Stimulated activated CD4-positive, alpha-beta T cell treated with anti-CD3 and anti-CD28 coated beads, Interleukin-12 subunit alpha, Interleukin-12 subunit beta, amount 100 ng/mL, for 4 hours (primary cell): ENCODE measurements at places on chromosomes 7 and 10.

DNA sequence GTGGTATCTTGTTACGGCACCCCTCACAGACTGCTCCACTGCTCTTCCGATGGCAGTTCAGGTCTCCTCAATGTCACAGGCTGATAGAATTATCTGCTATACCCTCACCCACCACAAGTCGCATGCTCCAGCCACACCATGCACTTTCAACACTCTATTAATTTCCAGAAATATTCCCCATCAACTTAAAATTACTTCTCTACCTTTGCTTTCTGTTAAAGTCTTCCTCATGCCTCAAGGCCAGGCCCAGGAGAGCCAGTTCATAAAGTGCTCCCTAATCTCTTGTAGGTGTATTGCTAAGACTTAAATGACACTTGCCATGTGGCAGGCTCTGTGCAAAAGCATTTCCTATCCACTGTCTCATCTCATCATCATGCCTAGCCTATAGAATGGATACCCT lies 105.9 kb upstream of the ARID5B start:
- no peak for DNase-seq

GRCh38 chr7:149776289-149776688 lies 2.9 kb upstream of the ZNF467 start:
- no peak for DNase-seq

DNA sequence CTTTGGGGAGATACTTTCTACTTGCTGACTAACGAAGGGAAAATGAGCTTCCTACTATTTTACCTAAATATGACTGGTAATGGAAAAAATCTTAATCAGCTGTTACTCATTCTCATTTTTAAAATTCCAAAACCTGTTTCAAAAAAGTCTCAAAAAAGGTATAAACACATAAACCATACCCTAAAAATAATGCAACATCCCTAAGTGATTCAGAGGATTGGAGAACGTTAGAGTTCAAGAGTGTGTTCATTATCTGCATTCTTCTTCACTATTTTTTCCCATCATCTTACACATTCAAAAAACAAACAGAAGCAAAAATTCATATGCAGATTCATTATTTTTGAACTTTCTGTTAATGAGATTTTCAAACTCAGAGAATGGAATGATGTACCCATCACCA lies 150.4 kb upstream of the GNAI1 start:
- DNase-seq = no peak

DNA sequence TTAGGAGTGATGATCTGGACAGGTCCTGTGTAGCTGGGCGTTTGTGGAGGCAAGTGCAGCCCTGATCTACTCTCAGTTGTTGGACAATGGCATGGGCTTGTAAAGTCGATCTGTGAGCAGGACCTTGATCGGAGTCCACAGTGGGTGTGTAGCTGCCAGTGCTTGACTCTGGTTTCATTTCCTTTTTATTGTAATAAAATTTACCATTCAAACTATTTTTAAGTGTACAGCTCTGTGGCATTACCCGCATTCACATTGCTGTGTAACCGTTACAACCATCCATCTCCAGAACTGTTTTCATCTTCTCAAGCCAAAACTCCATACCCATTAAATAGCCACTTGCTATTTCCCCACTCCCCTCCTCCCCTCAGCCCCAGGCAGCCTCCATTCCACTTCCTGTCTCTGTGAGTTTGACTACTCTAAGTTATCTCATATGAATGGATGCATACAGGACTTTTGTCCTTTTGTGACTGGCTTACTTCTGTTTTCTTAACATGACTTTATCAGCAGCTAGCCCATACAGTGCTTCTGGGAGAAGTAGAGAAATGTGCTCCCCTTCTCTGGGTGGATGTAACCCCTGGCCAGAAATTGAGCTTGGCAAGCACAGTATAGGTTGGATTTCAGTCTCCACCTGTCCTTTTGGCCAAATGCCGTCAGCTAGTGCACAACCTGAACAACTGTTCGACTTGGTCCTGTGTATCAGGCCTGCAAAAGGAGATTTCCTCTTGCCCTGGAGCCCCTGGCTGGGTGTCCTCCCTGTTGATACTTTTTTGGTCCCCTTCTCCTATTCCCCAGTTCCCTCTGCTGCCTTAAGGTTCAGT lies 180.0 kb downstream of the LRMDA start:
- no peak for DNase-seq

GRCh38 chr10:44965651-44966097 lies 6.1 kb downstream of the RASSF4 start:
- DNase-seq = no peak

- no peak for DNase-seq
Measured at GRCh38 chr7:82247814-82248433, 195.7 kb downstream of the CACNA2D1 start.

DNA sequence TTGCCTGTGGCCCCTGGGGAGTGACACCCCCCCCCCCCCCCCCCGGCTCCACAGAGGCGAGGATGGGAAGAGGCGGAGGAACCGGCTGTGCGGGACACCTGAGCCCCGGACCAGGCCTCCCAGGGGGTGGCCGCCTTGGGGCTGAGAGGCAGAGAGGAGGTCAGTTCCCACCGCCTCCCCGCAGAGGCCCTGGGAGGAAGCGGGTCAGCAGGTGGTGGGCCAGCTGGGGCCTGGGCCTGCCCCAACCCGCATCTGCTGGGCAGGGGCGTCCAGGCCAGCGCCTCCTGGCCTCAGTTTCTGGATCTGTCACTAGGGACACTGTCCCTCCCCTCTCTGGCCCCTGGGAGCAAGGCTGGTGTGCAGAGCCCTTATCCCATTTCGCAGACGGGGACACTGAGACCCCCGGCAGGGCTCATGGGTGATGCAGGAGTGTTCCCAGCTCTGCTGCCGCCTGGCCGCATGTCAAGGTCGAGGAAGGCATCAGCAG lies 14.6 kb upstream of the LFNG start:
- no peak for DNase-seq

DNA sequence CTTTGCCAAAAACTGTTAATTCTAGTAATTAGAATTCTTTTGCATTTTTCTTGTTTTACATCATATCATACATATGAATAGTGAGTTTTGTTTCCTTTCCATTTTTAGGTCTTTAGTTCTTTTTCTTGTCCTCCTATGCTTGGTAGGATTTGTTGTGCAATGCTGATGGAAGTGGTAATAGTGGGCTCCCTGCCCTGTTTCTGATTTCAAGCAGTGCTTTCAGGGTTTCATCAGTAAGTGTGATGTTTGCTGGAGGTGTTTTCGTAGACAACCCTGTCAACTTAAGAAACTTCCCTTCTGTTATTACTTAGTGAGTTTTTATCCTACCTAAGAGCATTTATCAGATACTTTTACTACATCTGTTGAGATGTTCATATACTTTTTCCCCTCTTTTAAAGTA lies 50.5 kb downstream of the CSGALNACT2 start:
- no peak for DNase-seq

GRCh38 chr7:20270867-20271266 lies 53.7 kb upstream of the MACC1 start:
- DNase-seq = no peak

DNA sequence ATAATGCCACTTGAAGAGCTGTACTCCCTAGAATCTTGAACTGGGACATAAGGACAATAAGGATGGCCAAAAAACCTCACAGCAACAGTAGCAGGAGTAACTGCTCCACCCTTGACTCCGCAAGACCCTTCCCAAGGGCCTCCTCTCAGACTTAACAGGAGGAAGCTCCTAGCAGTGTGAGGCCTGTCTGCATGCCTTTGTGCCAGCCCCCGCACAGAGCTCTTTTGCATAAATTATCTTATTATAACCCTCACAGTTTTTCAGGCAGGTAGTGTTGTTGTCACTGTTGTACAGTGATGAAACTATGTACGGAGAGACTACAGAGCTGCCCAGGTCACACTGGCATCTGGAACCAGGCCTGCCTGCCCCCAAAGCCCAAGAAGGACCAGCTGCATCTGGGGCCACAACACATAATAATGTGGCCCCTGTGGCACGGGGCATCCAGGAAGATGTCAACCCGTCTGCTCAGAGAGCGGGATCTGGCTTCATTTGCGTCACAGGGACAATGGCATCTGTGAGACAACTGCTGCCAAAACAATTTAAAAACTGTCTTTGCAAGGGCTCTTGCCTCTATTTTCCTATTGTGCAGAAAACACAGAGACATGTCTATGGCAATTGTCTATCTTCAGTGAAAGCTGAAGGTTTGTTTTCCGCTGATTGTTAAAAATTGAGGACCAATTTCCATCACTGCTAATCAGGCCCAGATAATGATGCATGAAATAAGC lies 249.3 kb upstream of the GRB10 start:
- DNase-seq = no peak

GRCh38 chr7:90736968-90737939 lies 141.1 kb downstream of the CDK14 start:
- DNase-seq = no peak

- DNase-seq = no peak
Measured at GRCh38 chr7:74350751-74351150, 61.5 kb downstream of the CLIP2 start.

- DNase-seq = no peak
Measured at GRCh38 chr10:77111611-77112550, 525.7 kb downstream of the KCNMA1 start.

GRCh38 chr10:17430647-17431355 lies 23.6 kb downstream of the ST8SIA6 start:
- DNase-seq = peak; percentile 61

DNA sequence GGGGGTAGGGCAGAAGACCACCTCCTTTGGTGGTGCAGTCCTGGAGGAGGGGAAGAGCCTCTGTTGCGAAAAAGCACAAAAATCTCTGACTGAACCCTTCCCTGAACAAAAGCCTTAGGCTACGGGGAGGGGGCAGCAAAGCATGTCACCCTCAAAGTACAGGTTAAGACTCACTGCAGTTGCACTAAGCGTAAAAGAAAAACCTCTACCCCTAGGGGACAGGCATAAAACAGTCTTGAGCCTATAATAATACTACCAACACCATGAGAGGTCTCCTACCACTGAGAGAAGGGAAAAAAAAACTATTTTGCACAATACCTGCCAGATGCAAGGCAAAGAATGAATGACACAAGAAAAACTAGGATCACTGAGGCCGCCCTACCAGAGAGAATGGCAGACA lies 17.3 kb downstream of the TNPO3 start:
- no peak for DNase-seq

GRCh38 chr7:24860611-24861010 lies 103.3 kb upstream of the GSDME start:
- DNase-seq = no peak

- no peak for DNase-seq
Measured at GRCh38 chr7:94400643-94401427, 6.1 kb downstream of the COL1A2 start.

GRCh38 chr10:108601851-108602250 lies 1321.5 kb downstream of the XPNPEP1 start:
- no peak for DNase-seq

- DNase-seq = no peak
Measured at GRCh38 chr7:26948617-26949118, 84.3 kb upstream of the SKAP2 start.

- no peak for DNase-seq
Measured at GRCh38 chr10:76874896-76875295, 762.7 kb downstream of the KCNMA1 start.

DNA sequence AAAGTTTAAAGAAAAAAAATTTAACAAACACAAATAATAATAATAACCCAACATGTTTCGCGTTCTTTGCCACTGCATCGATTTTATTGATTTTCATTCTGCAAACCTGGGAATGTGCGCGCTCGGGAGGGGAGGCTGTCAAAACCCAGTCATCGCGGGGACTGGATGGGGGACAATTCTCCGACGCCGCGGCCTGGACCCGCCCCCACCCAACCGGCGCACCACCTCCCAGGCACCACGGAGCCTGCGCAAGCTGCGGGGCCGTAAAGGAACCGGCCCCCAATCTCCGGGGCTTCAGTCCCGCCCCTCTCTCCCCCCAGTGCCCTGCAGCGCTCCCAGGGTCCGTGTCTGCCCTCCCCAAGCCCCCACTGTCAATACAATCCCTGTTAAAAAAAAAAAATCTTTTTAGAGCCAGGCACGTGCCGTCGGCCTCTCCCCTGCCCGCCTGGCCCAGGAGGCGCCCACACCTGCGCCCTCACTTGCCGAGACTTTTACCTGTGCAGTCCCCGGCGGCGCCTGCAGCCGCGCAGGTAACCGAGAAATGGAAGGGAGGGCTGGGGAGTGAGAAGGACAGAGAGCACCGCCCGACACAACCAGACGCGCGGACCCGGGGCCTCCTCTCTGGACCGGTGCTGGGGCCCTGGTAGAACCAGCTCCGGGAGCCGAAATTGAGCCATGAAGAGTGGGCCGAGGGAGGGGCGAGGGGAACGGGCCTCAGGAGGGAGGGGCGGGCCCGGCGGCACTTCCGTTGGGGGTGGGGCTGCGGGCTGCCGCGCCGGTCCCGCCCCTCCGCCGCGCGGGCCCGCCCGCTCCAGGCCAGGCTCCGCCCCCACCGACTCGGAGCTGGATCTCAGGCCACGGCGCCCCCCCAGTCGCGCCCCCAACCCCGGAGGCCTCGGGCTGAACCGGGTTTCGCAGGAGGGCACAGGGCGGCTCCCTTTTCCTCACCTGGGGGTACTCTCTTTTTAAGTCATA lies 7.6 kb upstream of the ZNF503 start:
- peak; percentile 32 for DNase-seq

GRCh38 chr7:28304290-28304689 lies 108.0 kb upstream of the CREB5 start:
- DNase-seq = no peak

DNA sequence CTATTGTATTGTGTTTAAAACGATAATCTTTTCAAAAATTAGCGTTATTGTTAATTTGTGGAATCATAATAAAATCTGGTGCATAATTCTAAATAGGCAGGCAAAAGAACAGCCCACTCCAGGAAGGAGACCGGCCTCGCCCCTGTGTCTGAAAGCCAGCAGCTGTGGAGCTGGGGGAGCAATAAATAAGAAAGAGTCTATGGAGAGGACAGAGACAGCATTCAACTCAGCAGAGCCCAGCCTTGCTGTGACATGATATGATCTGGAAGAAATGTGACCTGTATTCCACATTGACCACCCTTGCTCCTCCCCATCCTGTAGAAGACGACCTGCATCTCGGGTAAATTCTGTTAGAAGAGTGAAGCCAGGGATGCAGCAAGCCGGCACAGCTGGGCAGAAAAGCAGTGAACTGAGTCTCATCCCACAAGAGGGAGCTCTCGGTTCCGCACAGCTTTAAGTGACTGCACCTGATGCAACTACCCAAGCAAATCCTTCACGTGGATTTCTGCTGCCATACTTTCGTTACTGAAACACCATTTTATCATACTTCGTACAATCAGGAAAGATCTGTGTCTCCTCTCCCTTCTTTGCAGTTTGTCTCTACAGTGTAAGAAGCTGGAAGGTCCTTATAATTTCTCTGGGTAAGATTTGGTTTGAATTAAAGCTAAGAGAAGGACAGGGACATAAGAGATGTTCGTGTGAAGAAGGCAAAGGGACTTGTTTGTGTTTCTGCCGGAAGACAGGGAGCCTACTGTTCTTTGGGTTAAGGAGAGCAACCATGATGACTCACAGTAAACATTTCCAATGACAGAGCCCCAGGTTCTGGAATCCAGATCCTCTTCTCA lies 427.1 kb downstream of the GPAM start:
- no peak for DNase-seq

GRCh38 chr7:75737856-75738603 lies 711 bp downstream of the HIP1 start:
- DNase-seq = no peak
